Smooth muscle cell of the brain vasculature (primary cell): ENCODE measurements at places on chromosomes 4 and X.

GRCh38 chr4:103934178-103934789 lies 214.5 kb upstream of the TACR3 start:
- peak; percentile 10 for DNase-seq

- DNase-seq = no peak
Observed at GRCh38 chr4:129821963-129822362, 726.0 kb downstream of the C4orf33 start.

DNA sequence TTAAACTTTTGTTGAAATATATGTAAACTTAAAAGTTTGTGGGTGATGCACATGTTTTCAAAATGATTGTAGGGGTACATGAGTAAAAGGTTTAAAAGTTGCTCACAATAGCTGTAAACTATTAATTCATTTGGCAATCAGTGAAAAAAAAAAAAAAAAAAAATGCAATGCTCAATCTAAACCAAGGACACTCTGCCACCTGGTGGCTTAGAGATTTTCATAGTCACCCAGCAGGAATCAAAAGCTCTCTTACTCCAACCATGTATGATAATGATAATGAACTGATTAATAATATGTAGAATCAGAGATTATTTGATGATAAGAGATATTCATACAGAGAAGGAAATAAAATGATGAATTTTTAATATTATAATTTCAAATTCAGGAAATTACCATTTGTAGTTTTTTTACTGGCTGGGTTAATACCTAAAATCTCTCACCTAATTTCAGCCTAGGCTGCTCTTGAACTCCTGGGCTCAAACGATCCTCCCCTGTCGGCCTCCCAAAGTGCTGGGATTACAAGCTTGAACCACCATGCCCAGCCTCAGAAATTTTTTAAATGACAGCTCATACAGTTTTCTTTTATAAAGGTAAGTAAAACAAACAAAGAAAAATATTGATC lies 46.9 kb upstream of the SLC25A4 start:
- DNase-seq = no peak

DNA sequence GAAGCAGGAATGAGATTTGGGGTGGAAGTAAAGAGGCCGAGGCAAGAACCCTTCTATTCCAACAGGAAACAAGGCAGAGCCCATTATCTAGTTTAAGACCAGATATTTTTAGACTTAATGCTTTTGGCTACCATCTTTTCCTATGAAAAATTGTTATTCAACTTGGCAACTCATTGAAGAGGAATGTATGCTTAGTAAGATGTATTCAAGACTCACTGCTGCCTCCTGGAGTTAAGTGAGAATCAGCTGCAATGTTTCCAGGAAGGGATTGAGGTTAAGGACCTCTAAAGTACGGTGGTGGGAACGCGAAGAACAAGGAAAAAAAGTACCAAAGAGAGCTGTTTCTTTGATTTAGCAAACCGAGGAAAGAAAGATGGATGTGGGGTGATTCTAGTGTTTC lies 89.1 kb downstream of the RAPGEF2 start:
- no peak for DNase-seq

GRCh38 chr4:121760205-121760604 lies 4.8 kb downstream of the SMIM43 start:
- no peak for DNase-seq

GRCh38 chr4:19700992-19701391 lies 550.7 kb upstream of the SLIT2 start:
- DNase-seq = no peak

DNA sequence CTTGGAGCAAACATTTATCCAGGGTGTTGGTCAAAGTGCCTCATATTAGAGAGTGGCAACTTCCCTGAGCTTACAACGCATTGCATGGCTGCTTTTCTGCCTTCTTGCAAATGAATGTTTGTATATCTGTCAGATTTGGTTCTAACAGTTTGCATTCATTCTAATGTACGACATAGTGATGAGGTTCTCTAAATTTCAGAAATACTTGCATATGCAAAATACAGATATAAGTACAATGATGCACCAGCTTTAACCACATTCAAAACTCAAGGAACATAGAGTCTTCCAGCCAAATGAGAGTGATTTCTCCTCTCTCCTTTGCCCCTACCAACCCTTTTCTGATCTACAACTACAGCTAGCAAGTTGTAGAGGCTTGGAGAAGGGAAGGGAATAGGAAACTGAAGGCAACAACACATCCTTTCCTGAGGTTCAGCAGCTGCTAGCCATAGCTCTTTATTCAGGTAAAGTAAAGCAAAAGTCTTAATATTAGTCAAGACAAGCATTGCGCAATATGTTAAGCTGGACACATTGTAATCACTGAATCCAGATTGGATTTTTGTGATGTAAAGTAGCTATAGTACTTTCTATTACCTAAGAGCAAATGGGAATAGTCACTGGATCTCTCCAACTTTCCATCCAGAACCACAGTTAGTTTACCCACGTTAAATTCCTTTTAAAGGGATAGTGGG lies 6.3 kb downstream of the TKTL2 start:
- DNase-seq = no peak

DNA sequence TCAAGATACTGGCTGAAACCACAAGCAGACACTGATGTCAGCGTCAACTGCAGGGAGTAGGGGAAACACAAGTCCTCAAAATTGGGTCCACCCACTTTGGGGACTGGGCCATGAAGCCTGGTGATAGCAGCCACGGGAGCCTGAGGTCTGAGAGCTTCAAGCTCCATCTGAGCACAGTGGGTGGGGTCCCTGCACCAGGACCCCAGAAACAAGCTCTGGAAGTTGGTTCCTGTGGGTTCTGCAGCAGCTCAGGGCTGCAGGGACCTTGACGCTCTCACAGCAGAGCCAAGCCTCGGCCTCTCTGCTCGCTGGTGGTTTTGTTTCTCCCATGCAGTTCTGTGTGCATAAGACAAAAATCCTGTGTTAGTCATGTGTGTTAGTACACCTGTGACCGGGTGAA lies 54.5 kb downstream of the CPLX1 start:
- DNase-seq = no peak
